ENCODE measurements at places on chromosomes 11 and 22.

GRCh38 chr22:36619797-36620399 lies 83.7 kb downstream of the CACNG2 start:
- no peak for DNase-seq

- DNase-seq: no peak
Observed at GRCh38 chr11:3836903-3837302, 3.9 kb downstream of the RHOG start.

- DNase-seq: no peak
Observed at GRCh38 chr11:11318461-11318860, 34.6 kb downstream of the CSNK2A3 start.

DNA sequence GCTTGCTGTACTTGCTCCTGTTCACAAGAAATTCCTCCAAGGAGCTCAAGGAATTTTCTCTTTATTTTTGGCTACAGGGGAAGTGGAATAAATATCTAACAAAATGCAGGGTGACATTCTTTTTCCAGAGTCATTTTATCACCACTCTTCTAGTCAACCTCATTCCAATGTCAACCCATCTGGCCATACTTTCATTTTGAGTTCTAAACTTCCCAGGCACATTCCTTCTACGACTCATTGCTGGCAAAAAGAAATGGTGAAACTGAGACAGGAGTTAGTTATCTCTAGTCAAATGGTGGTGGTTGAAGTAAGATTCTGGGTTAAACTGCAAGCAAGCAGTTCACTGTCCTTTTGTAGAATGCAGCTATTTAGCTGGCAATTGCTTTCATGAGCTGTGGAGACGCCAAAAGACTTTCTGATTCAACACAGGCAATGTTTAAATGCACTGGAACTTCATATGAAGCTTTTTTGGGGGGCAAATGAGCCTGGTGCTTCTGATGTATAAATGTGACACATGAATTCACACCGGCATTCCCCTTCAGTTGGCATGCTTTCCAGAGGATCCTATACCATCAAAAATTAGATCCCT lies 304.6 kb downstream of the CADM1 start:
- no peak for DNase-seq

DNA sequence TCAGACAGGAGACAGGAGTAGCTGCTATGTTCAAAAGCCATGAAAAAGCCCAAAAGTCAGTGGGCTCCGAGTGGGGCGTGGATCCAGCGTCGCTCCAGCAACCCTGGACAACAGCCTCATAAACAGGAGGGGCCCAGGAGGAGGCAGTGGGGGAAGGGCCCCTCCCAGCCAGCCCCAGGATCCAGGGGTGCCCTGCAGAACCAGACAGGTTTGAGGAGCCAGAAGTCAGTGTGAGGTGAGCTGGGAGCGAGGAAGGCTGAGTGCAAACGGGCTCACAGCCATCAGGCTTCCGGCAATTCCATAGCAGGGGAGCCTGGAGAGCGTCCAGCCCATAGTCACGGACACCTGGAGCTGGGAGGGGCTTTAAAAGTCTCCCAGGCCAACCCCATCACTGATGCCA lies 217.7 kb downstream of the MN1 start:
- DNase-seq: no peak

DNA sequence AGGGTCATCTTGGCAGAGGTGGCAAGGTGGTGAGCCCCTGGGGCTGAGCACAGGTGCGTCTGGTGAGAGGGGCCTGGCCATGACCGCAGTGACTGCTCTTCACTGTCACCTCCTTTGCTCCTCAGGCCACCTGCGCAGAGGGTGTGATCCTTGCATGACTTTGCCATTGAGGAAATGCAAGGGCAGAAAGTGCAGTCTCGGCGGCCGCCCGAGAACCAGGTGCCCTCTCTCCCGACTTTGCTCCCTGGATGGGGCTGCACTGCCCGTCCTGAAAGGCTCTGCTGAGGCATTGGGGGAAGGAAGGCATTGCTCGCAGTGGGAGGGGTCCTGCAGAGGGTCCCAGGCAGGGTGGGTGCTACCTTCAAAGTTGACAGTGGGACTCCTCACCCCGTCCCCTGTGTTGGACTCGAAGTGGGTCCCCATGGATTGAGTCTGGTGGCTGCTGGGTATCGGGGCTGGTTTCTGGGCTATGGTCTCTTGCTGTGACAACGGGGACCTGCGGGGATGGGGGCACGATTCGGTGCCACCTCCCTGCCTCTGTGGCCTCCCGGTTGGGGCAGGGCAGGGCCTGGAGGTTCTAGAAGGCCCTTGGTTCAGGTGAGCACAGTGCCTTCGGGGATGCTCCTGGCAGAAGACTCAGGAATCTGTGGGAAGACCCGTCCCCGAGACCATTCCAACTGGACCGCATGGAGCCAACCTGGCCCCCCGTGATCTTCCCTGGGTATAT lies 1239.4 kb downstream of the BRD1 start:
- no peak for DNase-seq

- no peak for DNase-seq
Observed at GRCh38 chr11:35359321-35360054, 59.9 kb downstream of the SLC1A2 start.

GRCh38 chr11:134696455-134696854 lies 284.4 kb upstream of the B3GAT1 start:
- DNase-seq: no peak

All from stimulated activated CD4-positive, alpha-beta T cell treated with anti-CD3 and anti-CD28 coated beads, Interleukin-4, amount 100 ng/mL, for 48 hours (primary cell).